Hematopoietic multipotent progenitor cell treated with erythropoietin and hydrocortisone succinate and interleukin-3 and kit ligand, for 4 days (in vitro differentiated cells): ENCODE measurements at places on chromosomes 3 and 15.

GRCh38 chr3:52704611-52705437 is 767 bp downstream of the GLT8D1 start:
- peak; percentile 44 for DNase-seq

DNA sequence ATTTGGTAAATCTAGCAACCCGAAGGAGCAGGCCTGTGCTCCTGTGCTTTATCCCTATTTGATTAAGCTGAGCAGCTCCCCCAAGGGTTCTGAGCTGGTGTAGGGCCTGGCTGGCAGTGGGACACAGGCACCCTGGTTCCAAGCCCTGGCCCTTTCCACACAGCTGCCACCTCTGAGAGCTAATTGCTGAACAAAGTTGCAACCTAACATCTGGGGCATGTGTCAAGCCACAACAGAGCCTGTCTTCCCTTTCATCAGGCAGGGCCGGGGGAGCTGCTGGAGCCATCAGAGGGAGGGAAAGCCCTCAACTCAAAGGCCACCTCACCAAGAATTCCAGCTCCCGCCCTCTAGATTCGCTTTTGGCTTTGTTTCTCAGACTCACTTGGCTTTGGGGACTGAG is 17.1 kb upstream of the MRPS22 start:
- DNase-seq: no peak

- no peak for DNase-seq
These were observed 70.1 kb downstream of the HCN4 start for GRCh38 chr15:73298522-73299245.

DNA sequence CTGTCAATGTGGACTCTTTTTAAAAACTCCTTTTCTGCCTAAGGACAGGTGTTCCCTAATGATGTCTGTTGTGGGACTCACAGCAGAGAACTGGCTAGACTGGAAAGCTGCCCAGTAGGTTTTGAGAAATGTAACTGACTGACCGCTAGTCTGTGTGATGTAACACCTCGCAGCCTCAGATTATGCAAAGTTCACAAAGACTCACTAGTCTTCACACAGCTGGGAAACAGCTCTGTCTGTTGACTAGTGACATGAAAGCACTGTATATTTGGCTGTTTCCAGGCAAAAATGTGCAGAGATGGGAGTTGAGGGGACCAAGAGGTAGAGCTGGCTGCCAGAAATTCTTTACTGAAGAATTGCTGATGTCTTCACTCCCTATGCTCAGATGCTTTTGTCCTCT is 10.3 kb downstream of the PDZRN3 start:
- DNase-seq: no peak

DNA sequence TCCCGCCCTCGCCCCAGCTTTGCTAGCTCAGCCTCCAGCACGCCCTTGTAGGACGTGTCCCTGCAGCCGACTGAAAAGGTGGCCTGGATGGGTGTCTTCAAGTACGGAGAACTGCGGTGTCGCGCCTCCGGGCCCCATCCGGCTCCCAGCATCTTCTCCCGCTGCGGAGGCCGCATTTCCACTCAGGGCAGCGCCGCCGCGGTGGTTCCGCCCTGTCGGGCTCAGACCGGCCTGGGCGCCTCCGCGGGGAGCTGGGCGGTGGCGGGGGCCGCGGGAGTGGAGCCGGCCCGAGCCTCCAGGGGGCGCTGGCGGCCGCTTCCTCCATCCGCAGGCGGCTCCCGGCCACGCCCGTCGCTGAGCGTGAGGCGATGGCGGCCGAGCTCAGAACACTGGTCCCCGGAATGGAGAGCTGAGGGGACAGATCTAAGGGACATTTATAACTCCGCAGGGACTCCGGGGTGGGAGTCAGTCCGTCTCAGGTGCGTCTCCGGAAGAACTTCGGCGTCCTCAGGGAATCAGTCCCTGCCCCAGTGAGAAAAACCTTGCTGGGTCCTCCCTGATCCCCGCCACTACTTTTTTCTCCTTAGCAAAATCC is 13.6 kb upstream of the SMCO1 start:
- DNase-seq: peak; percentile 90

DNA sequence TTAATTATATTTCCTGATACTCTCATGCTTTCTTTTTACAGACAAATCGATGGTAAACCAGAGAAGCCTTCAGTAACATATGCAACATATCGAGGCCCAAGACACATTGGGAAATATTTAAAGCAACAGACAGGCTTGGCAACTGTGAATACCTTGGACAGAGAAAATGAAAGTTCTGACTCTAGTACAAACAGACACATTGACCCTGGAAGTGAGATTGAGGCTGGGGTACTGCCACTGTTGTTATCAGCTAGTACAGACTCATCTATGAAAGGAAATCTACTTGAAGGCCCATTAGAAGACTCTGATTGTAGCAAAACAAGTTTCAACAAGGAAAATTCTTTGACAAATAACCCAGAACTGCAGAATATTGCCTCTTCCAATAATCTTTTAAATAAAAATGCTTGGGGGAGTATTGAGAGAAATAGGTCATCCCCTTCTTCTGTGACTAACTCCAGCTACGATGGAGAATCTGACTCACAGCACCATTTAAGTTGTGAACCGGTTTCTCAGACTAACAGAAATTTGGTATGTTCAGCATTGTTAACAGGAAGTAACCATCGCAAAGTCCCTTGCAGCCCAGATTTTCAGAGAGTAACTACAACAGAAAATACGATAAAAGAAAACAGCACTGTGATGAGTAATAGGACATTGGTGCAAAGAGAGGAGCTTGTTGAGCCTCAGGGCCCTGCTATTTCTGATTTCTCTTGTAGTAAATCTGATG is 50.2 kb downstream of the CRYBG3 start:
- DNase-seq: no peak

DNA sequence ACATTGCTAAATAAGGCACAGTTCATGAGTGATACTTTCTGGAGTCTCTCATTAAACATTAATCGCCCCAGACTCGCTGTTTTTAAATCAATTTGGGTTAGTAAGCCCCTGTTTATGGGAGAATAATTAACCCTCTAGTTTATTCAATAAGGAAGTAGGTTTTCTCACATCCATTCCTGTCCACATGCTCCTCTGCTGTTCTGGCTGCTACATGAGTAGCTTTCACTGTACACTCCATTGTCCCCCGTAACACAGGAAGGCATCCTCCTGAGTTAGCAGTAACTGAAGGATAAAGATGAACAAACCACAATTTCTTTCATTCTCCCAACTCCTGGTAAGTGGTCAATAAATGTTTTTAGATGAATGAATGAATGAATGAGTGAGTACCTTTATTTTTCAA is 378.5 kb downstream of the DIPK2A start:
- DNase-seq: no peak

GRCh38 chr3:66620296-66620695 is 119.5 kb upstream of the LRIG1 start:
- no peak for DNase-seq
